ENCODE measurements at places on chromosomes 3 and 15. TPM values are rescaled to one million over a fixed set of nuclear protein-coding genes. Genes with fewer than 3 reads are reported as not detected.

NPTN gene
- 45.1 TPM for polyA plus RNA-seq

CCDC80 gene
- 0.25 TPM for polyA plus RNA-seq

FES gene
- polyA plus RNA-seq: 16.1 TPM

- no peak for DNase-seq
These were observed 142.7 kb downstream of the ULK4 start for GRCh38 chr3:41819236-41819635.

GRCh38 chr3:42446111-42447050 is 36.0 kb upstream of the LYZL4 start:
- no peak for DNase-seq

GRCh38 chr3:184016811-184017671 is 643 bp downstream of the ABCC5 start:
- no peak for DNase-seq

DNA sequence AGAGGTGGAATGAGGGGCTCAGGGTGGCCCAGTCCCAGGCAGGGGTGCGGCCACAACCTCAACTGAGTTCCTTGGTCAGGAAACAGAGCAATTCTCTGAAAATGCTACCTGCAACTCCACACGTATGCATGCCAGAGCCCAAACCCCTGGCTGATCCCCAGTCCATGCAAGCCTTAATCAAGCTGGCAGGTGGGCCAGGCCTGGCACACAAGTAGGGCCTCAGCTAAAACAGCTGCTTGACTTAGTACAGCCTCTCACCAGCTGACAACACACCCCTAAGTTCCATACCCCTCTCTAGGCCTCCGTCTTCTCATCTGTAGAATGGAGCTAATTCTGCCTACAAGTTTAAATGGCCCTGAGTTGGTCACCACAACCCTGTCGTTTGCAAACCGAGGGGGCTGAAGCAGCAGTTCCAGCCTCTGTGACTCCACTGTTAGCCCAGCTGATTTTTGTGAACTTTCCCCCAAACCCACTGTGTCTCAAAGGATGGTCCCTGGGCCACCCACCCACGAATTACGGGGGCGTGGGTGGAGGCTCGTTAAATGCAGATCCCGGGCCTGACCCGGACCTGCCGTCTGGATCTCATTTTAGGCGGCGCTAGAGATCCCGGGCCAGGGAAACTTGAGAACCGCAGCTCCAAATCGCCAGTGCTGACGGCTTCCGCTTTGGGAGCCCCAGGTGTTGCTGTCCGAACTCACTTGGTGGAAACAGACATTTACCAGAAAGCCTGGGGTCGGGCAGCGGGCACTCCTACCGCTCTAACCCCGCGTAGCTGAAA is 927 bp downstream of the CHDH start:
- DNase-seq: no peak

DNA sequence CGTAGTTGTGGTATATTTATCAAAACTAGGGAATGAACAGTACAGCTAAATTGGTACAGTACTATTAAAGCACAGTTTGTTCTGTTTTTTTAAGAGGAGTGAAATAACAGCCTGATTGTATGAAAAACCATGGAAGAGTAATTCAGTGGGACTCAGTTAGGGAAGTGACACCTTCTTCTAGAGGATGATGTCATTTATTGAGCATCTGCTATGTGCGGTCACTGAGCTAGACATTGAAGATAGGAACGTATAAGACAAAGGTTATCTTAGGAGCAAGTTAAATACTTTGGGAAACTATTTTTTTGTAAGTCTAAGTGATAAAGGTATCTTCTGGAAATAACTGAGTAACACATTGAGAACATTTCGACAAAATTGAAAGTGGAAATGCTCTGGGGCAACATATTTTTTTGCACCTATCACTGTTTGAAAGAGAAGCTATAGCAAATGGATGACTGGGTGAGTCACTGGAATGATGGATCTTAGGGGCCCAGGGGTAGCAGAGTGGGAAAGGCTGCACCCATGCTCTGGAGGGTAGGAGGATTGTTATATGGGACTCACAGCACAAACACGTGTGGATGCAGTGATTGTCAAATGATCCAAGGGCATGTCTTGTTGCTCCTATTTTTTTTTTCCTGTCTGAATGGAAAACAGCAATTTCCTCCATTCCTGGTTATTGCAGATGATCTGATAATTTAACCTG is 43.0 kb downstream of the OXNAD1 start:
- no peak for DNase-seq
